CD8-positive, alpha-beta T cell (primary cell): ENCODE measurements at places on chromosomes 11 and 22. TPM values are rescaled to one million over a fixed set of nuclear protein-coding genes. Genes with fewer than 3 reads are reported as not detected.

Gene SESN3
- 31.5 TPM for total RNA-seq

- DNase-seq: no peak
Measured at GRCh38 chr11:46335890-46336562, 11.2 kb upstream of the DGKZ start.

DNA sequence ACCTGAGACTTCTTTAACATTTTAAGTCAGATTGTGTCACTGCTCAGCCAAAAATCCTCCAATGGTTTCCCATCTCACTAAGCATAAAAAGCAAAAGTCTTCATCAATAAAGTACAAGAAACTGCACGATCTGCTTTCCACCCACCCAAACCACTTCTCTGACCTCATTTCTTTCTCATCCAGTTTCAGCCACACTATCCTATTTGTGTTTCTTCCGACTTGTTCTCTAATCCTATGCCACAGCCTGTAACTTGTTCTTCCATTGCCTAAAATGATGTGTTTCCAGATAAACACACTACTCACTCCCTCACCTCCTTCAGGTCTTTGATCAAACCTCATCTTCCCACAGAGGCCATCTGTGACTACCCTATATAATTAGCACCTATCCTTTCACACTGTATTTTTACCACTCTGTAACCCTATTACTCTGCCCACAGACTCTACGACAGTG lies 28.4 kb downstream of the ARHGAP32 start:
- DNase-seq: no peak

Gene CCDC89
- total RNA-seq: not detected
